ENCODE measurements at places on chromosomes 7 and 10. TPM values are rescaled to one million over a fixed set of nuclear protein-coding genes. Genes with fewer than 3 reads are reported as not detected.

Gene OR2A5
- total RNA-seq: not detected

Gene ITGA8
- not detected for total RNA-seq

- DNase-seq: no peak
Observed at GRCh38 chr7:129667116-129667515, 55.6 kb downstream of the NRF1 start.

- DNase-seq: no peak
Observed at GRCh38 chr7:55550010-55550663, 22.2 kb downstream of the VOPP1 start.
